ENCODE measurements at places on chromosomes 2 and 18. TPM values are rescaled to one million over a fixed set of nuclear protein-coding genes. Genes with fewer than 3 reads are reported as not detected.

- DNase-seq, result no peak
Measured at GRCh38 chr18:37305066-37305465, 260.5 kb downstream of the CELF4 start.

DNA sequence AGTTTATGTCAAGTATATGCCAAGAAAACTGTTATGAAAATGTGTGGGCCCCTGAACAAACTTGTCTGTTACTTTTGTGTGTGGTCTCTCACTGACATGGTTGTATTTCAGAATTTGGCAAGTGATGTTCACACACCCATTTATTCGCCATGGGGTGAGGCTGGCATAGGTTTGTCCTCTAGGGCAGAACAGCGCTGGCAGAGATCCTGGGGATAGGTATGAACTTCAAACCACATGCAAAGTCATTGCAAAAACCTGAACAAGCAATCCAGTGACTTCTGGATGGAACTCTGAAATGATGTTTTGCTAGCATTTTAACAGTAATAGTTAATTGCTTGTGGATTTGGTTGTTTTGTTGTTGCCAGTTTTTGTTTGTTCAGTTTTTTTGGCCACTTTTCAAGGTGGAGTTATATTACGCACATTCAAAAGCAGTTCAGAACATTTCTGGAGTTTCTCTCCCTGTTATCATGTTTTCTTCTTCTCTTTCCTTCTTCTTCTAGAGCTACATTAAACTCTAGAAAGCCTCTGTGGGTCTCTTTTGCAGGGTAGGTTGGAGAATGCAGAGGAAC, 78.5 kb downstream of the MDH1 start:
- DNase-seq, result no peak

DNA sequence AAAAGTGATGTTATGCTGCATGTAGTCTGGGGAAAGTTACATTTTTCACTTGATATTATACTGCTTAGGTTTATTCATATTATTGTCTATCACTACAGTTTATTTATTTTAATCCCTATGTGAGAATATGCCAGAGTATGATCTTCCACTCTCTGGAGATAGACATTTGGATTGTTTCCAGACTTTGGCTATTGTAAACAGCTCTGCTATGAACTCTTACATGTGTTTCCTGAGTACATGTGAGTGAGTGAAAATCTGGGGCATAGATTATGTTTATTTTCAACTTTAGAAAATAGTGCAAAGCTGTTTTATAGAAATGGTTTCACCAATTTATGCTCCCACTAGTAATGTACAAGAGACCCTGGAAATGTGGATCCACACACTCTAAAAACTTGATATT, 49.0 kb upstream of the EPAS1 start:
- DNase-seq, result no peak

DNA sequence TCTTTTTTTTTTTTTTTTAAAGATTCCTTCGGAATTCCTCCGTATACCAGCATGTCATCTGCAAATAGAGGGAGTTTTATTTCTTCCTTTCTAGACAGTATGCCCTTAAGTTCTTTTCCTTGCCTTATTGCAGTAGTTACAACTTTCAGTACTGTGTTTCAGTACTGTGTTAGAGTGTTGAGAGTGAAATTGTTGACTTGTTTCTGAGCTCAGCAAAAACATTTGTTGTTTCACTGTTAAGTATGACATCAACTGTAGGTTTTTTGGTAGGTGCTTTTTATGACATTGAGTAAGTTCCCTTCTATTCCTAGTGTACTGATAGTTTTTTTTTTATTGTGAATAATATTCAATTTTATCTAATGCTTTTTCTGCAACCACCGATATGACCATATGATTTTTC, 43.9 kb downstream of the ACVR2A start:
- no peak for DNase-seq

GRCh38 chr18:51537487-51537886, 340.0 kb upstream of the MEX3C start:
- DNase-seq, result no peak

DNA sequence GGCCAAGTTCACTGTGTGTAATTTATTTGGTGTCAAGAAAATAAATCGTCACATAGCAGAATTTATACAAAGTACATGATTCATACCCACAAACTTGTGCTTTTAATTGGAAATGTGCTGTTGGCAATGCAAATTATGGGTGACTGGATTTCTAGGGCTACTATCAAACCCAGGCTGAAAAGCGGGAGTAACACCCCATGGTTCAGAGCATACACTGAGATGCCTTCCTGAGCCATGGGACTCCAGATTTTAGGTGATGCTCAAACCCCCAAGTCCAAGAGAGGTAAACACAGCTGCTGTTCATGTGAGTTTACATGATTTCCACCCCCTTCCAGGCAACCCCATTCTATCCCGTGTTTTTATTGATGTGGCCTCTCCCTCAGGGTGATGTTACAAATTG, 565.9 kb upstream of the ID2 start:
- DNase-seq, result no peak

GRCh38 chr2:28981016-28981441, at the start of gene TOGARAM2:
TSS of gene TOGARAM2 (plus strand) at chr2:28981298. CDS start at chr2:28994835, 13,537 bp downstream.
- DNase-seq, result no peak

DNA sequence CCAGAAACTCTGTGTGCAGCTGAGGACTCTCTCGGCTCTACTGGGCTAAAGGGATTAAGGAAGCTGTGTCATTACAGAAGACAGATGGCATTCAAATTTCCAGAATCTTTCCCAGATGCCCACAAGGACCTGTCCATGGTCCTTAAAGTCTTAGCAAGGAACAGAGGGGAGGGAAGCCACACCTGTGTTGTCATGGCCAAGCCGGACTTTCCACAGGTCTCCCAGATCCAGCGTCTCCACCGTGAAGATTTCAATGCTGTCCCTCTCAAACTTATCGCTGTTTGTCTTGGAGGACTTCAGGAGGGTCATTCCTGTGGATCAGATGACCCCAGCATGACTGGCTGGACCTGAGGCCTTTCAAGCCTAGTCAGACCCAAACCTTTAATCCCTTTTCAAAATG, 114.5 kb downstream of the LOXHD1 start:
- no peak for DNase-seq

DNA sequence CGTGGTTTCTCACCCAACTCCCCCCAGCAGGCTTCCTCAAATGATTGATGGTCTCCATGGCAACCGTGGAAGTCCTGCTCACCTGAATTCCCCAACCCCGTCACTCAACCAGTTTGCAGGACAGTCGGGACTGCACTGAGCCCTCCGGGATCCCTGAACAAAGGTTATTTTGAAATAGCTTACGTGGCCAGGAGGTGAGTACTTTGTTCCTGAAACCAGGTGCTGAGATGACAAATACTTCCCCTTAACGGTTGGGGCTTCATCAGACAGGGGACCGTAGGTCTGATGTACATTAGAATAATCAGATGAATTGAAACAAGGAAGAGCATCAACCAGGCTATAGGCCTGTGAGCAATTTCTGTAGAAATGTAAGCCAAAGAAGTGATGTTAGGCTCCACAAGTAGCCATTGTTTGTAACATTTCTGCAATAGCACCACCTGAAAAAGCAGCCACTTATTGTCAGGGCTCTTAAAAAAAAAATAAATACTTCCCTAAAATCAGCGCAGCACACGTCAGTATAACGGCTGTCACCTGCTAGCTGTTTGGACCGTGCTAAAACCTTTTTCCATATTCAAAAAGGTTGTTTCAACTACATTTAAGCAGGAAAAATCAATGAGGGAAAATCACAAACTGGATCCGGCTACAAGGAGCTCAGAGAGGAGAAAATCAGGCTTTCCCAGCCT, 206.4 kb upstream of the ID2 start:
- DNase-seq, result no peak

DNA sequence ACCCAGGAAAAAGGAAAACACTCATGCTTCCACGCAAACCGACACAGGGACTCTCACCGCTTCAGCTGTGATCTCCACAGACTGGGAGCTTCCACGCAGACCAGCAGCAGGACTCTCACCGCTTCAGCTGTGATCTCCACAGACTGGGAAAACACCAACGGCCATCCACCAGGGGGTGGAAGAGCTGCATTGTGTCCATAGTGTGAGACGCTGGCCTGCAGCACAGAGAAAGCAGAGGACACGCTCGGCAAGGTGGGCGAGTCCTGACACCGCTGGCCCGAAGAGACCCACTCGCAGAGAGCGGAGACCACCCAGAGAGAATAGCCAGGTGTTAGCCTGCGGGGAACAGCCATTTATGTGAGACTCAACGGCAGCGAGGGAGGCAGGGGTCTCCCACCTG, 42.5 kb upstream of the NFATC1 start:
- no peak for DNase-seq

DNA sequence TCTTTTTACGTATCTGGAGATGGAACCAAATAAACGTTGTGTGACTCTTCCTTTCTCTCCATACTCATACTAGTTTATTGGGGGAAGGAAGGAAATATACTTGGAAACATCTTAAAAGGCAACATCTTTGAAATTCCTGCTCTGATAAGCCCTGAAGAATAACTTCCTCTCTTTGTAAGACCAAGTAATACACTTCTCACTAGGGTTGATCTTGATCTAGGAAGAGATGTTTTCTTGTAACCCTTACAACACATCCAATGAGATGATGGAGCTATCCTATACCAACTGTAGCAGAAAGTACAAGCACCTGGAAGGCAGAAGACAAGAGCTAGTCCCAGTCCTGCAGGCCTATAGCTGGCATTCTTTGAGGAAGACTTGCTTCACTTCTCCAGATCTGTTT, 2.0 kb downstream of the ANKRD44 start:
- DNase-seq, result no peak

DNA sequence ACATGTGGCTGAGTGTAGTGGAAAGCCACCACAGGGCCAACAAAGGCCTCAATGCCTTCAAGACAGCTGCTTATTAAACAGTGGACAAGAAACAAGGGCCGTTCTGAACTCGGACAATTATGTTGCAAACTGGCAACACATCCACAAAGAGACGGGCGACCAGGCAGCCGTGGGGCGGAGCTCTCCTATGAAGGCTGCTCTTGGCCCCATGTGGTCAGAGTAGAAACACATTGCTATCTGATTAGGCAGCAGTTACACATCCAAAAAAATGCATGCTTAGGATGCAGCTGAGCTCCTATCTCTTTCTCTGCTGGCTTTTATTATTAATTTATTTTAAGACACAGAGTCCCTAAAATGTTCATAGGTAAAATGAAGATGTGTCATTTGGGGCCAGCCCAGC, 163.4 kb downstream of the TMEM163 start:
- no peak for DNase-seq

GRCh38 chr2:71776227-71776626, 322.9 kb downstream of the DYSF start:
- DNase-seq, result no peak

DNA sequence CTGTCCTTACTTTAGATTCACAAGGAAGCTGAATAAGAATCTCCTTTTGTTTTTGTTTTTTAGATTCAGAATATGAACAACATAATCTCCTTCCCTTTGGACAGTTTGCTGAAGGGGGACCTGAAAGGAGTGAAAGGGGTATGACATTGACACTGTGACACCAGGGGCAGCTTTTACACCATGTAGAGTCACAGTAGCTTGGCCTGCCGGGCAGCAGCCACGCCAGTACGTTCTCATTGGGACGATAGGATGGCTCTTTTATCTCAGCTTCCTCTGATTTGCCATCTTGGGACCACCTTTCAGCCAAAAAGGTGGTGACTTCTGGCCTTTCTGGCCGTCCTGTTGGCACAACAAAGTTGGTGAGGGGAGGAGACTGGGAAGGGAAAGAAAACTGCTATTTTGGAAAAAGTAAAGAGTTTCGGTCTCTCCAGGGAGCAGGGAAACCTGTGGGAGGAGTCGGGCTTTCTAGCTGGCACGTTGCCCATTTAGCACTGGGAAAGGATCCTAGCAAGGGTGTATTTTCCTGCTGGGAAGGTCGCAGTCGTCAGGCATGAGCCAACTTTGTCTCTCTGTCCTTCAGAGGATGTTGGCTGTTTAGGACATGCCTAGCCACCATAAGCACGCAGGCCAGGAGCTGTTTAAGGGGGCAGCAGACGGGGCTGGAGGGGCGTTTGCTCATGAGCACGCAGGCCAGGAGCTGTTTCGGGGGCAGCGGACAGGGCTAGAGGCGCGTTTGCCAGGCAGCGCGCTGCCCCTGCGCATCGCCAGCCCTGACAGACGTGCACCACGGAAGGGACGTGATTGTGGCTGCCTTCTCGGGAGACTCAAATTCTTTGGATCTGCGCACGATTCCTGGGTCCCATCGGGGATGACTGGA, 104.6 kb downstream of the ITGB1BP1 start:
- DNase-seq, result no peak

- DNase-seq, result no peak
Measured at GRCh38 chr2:44952143-44952805, 10.8 kb downstream of the SIX3 start.

DNA sequence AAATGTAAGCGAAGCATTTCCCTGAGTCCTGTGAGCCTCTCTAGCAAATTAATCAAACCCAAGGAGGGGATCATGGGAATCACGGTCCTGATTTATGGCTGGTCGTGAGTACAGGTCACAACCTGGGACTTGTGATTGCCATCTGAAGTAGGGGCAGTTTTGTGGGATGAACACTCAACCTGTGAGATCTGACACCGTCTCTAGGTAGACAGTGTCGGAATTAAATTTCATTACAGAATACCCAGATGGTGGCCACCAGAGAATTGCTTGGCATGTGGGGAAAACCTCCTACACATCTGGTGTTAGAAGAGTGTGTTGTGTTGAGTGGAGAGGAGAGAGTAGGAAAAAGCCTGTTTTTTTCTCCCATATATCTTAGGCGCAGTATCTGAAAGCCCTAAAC, 12.5 kb downstream of the CAPN14 start:
- DNase-seq, result no peak

DNA sequence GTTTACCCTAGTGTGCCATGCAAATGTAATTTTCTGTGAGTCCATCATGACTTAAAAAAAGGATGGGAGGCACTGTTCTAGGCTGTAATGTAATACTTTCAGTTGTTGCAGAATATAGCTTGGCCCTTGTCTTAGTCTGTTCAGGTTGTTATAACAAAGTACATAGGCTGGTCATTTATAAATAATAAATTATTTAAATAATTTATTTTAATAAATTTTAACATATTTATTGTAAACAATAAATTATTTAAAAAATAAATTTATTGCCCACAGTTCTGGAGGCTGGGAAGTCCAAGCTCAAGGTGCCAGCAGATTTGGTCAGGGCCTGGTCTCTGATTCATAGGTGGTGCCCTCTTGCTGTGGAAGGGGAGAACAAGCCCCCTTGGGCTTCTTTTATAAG, 35.2 kb downstream of the RAPGEF4 start:
- no peak for DNase-seq

GRCh38 chr2:207513551-207514257, 16.1 kb upstream of the CREB1 start:
- DNase-seq, result no peak

DNA sequence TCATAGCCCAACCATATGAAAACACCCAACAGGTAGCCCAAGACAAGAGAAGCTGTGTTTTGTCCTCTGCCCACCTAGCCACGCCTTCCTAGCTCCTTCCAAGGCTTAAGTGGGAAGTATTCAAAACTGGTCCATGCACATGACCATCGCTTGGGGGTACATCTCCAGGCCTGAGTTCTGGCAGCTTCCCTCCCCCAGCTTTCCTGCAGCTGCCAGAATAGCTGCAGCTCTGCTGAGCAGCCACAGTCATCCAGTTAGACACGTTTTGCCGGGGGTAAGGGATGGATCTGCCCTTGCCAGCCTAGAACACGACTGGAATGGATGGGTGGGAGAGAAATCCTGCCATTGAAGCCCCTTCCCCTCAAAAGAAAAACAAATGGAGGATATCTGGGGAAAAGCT, 166.8 kb downstream of the NRP2 start:
- DNase-seq, result no peak

The TMEM200C gene
- total RNA-seq, result 0.41 TPM

The POTEC gene
- not detected for total RNA-seq

The FABP1 gene
- total RNA-seq, result not detected
